Stimulated activated CD8-positive, alpha-beta memory T cell treated with anti-CD3 and anti-CD28 coated beads, Interleukin-2, amount 100 ng/mL, for 1 hour (primary cell): ENCODE measurements at places on chromosomes 5 and 9.

DNA sequence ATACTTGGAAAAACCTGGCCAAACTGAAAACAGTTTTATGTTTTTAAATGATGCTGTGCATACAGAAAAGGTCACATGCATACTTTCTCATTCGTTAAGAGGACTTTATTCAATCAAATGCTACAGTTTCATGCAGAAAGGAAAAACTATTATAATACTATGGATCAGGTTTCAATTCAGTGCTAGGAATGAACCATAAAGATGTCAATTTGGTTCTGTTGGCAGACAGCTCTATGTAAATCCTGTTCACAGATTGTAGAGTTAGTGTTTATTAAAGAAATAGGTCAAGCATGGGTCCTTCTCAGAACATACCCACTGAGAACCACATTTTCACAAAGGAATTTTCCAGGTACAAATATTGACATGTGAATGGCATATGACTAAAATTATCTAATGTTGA is 57.1 kb downstream of the RETREG1 start:
- no peak for DNase-seq

DNA sequence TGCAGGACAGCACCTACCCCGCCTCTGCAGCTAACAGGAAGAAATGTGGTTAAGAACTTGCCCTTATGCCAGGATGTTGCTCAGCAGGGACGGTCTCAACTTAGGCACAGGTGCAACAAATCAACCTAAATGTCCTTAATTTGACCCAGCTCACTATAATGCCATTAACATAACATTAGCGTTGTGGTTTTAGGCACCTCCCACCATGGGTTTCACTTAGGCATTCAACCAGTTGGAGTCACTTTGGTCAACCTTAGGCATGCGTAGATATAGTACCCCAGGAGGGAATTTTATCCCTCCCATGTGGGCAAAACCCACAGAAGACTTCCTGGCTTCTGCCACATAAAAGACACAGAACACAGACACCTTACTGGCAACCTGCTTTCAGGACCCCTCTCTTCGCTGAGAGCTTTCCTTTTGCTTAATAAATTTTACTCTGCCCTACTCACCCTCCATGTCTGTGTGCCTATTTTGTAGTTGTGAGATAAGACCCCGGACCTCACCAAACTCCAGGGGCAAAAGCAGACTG is 8.7 kb upstream of the ERAP1 start:
- DNase-seq: peak; percentile 24

GRCh38 chr5:123868881-123869280 is 356.9 kb downstream of the CSNK1G3 start:
- DNase-seq: no peak

GRCh38 chr5:52837591-52838001 is 49.9 kb downstream of the ITGA1 start:
- DNase-seq: no peak

DNA sequence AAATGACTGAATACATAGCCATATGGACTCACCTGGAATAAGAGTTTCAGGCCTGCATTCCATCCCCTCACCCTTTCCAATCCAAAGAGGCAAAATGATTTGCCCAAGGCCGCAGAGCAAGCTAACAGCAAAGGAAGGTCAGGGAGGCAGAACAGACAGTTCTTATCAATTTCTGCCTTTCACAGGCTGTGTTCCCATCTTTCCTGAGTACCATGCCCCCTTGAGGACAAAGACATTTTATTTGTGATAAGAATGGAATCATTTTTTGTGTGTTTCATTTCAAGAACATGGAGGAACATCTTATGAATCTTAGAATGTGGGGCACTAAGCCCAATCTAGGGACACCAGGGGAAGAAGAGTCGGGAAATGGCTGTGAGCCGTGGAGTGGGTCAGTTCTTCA is 13.9 kb downstream of the LHFPL2 start:
- no peak for DNase-seq

DNA sequence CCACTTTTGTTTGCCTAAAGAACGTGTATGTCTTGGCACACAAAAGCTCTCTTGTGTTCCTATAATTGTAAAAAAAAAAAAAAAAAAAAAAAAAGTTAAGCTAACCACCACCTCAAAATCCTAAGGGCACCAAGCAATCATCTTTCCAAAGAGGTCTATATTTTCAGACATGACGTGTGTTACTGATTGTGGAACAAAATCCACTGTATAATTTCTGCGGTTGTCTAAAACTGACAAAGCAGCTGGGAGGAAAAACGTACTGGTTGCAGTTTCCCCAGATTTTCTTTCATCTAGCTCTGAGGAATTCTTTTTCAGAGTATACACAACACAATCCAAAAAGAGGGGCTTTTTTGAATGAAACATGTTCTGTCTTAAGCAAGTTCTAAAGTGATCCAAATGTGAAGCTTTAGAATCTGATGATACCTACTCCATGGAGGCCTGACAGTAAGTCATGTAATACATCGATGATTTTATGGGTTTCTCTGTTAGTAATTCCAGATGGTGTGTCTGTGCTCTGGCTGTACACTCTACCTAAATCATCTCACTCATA is 375.6 kb upstream of the NUDT12 start:
- DNase-seq: no peak

GRCh38 chr5:130762031-130762430 is 403.0 kb downstream of the HINT1 start:
- DNase-seq: no peak

DNA sequence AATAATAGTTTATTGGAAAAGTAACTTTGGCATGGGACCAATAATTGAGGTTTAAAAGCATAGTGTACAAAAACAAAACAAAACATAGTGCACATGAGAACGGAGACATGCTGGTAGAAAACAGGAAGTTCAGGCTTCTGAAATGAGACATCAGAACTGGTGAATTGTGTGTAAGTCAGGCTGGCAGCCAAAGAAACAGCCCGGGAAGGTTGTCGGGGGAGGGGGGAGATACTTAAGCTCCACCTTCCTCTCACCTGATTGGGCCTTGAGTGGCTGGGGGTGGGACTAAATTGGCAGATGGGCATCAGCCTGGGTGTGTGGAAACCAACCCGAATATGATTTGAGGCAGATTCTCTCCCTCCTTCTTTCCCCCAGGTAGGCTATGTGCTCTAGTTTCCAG is 256.3 kb downstream of the SMARCA2 start:
- no peak for DNase-seq

- no peak for DNase-seq
Observed at GRCh38 chr9:90813523-90813922, 11.9 kb downstream of the SYK start.
